ENCODE measurements at places on chromosomes 12 and 14.

GRCh38 chr12:65656891-65657351, 167.4 kb upstream of the HMGA2 start:
- DNase-seq, result no peak

GRCh38 chr12:94536040-94536965, 76.6 kb upstream of the CEP83 start:
- no peak for DNase-seq

- DNase-seq, result no peak
Observed at GRCh38 chr14:23787436-23787835, 151.3 kb downstream of the DHRS2 start.

DNA sequence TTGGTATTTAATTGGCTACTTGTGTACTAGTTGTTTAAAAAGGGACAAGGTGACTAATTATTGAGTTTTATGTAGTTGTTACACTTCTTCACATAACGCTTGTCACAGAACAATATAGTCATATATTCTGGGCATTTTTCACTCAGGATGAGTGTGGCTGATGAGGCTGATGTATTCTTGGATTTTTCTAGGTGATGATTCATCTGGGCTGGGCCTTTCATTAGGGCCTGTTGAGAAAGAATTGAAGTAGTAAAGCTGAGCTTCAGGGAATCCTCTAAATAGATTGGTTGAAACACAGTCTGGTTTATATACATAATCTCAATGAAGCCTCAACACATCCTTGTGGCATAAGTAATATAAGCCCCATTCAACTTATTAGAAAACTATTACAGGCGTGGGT, 445.7 kb downstream of the DAD1 start:
- no peak for DNase-seq

GRCh38 chr12:49327887-49328286, 4.8 kb downstream of the TROAP start:
- no peak for DNase-seq

- DNase-seq, result no peak
Observed at GRCh38 chr14:31578792-31579501, 17.7 kb downstream of the NUBPL start.

GRCh38 chr14:65320661-65321308, 91.7 kb upstream of the FUT8 start:
- no peak for DNase-seq

GRCh38 chr12:67794161-67794560, 145.6 kb downstream of the DYRK2 start:
- DNase-seq, result no peak

GRCh38 chr12:11787933-11788849, 138.7 kb downstream of the ETV6 start:
- no peak for DNase-seq

- DNase-seq, result no peak
Observed at GRCh38 chr12:90062799-90063198, 354.2 kb upstream of the ATP2B1 start.

- DNase-seq, result no peak
Observed at GRCh38 chr12:12008232-12008850, 62.4 kb upstream of the BCL2L14 start.

DNA sequence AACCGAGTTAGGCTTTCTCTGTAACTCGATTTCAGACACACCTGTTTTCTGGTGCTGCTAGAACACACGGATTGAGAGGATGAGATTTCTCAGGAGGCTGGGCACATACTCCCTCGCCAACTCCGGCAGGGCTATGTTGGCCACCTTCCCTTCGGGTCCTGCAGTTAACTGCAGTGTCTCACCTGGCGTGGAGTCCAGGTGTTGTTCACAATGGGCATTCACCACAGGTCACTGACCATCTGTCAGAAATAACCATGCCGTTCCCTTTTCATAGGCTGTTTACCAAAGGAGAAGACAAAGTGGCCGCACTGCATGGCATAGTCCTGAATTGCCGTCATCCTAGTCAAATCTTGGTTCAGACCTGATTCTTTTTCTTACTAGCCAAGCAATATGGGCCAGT, 5.5 kb upstream of the KCNH3 start:
- no peak for DNase-seq

DNA sequence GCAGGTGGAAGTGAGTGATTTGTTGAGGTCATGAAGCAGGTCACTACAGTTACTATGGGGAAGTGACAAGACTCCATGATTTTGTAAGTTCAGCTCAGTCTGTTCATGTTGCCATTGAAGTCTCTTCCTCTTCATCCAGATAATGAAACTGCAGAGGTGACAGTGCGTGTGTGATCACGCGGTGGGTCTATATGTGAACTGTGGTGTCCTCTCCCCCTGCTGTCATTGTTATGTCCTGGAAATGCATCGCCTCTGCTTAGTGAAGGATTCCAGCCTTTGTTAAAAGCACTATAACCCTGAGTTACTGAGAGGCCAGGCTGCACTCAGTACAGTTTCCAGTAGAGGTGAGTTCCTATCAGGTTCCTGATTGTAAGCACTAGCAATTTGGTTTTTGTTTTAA, 216.2 kb upstream of the RMST start:
- no peak for DNase-seq

GRCh38 chr12:75526655-75527511, 15.5 kb upstream of the KRR1 start:
- peak; percentile 25 for DNase-seq

DNA sequence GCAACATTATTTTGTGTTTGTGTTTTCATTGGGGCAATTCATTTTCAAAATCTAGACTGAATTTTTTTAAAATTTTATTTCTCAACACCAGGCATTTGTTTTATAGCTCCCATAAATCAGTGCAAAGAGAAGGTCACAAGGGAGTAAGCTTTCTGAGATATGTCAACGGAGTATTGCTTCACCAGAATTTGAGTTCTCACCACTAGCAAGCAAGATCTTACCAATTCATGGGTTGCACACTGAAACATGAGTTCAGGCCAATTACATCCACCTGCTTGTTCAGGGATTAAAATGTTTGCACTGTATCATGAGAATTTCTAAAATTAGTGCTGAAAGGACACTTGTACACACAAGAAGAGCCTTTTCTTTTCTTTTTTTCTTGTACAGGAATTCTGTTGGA, 121.9 kb downstream of the CAND1 start:
- DNase-seq, result no peak

DNA sequence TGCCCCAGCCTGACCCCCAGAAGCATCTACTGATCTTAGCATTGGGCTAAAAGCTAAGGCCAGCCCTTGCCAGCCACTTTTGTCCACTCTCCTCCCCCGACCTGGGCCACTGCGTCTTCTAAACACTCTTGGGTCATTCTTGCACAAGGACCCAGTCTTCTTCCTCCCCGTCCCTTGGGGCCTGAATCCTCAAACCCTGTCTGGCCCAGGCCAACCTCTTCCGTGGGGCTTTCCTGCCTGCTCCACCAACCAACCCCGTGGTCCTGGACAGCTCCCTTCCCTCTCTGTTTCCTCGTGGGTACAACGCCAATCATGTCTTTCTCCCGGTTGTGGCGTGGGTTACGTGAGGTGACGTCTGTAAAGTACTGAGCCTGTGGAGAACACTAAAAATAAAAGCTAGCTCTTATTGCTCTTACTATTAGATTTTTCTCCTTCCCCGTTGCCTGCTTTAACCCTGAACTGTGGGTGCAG, 21.5 kb downstream of the FAM222A start:
- DNase-seq, result no peak

GRCh38 chr12:57611108-57611826, at the start of gene ARHGEF25:
ARHGEF25 (plus strand) TSS chr12:57611435; CDS start chr12:57611895, 460 bp downstream.
- DNase-seq, result peak; percentile 73

DNA sequence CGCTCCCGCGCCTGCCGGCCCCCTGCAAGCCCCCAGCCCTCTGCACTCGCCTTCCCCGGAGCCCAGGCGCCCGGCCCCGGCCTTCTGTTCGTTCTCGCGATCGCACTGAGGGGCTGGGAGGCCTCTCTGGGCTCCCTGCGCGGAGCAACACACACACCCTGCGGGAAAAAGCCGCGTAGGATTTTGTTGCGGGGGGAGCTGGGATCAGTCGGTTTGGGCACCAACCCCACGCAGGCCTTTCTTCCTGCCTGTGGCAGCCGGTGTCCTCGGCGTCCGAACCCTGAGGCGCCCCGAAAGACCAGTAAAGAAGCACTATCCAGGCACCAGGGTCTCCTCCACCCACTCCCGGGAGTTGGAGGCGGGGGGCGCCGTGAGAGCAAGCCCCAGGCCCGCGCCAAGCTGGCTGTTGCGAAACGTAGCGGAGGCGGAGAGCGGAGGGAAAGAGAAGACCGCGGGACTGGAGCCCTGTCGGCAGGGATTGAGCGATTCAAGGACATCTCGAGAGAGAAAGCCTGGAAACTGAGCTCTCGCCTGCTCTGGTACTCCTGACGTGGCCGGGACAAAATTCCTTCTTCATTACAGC, 1.9 kb upstream of the HOXC5 start:
- DNase-seq, result no peak
